ENCODE measurements at places on chromosomes 6 and 20.

DNA sequence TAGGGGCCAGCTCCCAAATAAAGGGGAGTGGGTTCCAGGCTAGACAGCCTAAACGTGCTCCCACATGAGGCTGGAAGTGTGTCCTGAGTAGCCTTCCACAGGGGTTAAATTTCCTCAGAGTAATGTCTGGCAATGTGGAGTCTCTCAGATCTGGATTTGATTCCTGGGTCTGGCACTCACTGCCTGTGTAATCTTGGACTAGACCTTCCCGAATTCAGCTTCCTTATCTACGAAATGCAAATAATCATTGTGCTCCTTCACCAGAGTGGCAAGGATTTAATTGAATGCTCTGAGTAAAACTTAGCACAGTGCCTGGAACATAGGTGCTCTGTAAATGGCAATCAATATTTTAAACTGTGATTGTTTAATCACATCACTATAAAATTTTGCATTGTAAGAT is 114.4 kb downstream of the SLX4IP start:
- DNase-seq = no peak

DNA sequence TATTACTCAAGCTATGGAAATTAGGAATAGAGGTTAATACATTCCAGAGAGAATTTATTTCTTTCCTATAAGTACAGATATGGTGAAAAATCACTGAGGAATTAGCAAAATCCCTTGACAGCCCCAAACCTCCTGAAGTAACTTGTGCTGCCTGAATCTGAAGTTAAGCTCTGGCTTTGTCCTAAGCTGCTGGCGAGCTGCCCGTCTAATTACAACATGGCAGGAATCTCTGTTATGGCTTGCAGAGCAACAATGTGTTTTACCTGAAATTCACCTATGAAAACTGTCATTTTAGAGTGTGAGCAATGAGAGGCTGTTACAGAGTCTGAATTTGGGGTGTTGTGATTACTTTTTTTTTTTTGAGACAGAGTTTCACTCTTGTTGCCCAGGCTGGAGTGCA is 22.5 kb upstream of the IYD start:
- no peak for DNase-seq

DNA sequence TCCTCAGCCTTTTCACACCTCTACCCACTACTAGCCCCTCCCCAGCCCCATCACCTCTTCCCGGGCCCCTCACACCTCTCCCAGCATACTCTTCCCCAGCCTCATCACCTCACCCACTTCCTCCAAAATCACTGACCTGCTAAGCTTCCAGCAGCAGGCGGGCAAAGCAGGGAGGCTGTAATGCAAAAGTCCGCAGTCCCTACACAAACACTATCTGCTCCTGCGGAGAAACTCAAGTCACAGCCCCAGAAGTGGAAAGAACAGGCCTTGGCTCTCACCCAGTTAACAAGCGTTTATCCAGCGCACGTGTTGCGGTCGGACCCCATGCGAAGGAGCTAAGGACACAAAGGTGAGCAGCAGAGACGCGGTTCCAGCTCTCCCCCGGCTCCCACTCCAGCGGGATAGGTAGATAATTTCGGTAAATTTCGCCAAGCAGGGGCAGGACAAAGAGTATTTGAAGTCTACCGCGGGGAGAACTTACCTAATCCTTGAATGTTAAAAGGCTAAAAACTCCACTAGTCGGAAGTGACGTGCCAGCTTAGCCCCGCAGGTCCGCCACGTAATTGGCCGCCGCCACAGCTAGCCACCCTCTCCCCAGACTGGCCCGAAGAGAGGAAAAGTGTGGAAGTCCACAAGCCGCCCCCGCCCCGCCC is 728 bp upstream of the TRIM39 start:
- DNase-seq = peak; percentile 74

GRCh38 chr6:12288914-12289313 is 1.2 kb upstream of the EDN1 start:
- DNase-seq = no peak

GRCh38 chr6:109978174-109979032 is at the start of gene GPR6:
TSS of gene GPR6 (plus strand) at chr6:109978311. CDS start at chr6:109979113, 802 bp downstream.
- DNase-seq = peak; percentile 79

Measured in activated naive CD8-positive, alpha-beta T cell treated with anti-CD3 and anti-CD28 coated beads, Interleukin-2, amount 10 ng/mL, durations not matched to agents 7 days and 5 days (primary cell).